ENCODE measurements at places on chromosomes 5 and 9.

DNA sequence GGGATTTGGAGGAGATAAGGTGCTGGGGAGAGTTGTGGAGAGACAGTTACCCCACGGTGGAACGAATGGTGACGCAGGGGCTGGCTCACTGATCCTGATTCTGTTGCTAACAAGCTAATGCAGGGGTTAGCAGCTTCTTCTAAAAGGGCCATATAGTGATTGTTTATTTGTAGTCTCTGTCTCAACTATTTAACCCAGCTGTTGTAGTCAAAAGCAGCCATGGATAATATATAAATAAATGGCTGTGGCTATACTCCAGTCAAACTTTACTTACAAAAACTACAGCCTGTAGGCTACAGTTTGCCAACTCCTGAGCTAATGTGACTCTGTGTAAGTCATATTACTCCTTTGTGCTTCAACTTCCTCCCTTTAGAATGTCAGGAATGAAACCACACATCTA lies 21.8 kb downstream of the STOM start:
- no peak for DNase-seq

DNA sequence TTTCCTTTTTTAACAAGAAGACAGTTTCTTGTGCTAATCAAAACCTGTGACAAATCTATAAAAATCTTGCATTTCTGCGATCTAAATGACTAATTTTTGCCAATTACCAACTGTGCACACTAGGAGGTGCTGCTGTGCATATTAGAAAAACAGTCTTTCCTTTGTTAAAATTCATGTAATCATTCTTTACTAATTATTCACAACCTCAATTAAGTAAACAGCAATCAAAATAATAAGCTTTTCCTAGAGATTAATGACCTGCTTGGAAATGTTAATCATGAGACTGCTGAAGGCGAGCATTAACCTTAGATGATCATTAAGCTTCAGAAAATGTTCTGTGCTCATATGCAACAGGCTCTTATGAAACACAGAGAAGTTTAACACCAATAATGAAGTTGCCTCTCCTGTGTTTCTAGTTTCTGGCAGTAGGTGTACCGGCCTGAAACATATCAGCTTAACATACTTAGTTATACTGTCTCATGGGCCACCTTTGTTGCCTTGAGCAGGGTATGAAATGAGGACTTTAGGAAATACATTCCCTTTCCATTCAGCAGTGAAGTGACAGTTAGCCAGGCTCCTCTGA lies 17.7 kb downstream of the RFESD start:
- DNase-seq: no peak

DNA sequence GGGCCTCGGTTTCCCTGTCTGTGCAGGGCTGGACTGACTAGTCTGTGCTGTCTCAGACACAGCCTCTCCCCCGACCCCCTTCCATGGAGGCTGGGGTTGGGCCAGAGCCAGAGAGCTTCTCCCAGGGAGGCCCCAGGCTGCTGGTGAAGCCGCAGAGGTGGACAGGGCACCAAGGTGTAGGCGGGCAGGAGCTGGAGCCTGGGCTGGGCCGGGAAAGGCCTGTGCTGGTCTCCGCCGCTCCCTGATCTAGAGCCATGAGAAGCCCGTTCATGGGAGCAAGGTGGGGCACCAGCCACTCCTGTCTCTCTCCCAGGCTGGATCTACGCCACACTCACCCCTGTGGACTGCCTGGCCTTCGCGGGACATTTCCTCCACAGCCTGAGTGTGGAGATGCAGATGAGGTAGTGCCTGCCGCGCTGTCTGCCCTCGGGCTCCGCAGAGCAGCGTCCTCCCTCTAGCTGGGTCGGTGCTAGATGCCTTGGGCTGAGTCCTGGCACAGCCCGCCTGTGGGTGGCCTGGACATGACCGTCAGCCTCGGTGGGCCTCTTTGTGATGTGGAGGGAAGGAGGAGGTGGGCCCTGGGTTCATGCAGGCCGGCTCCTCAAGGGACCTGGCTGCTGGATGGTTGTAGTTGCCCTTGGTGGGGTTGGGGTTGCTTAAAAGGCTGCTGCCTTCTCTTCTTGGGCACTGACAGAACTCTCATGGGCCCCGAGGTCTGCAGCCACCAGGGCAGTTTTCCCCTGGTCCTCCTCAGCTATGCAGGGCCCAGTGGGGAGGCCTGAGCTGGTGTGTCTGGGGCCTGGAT lies 79.4 kb downstream of the PHF2 start:
- DNase-seq: no peak

- no peak for DNase-seq
These were observed 46.8 kb downstream of the TNC start for GRCh38 chr9:115071176-115071575.

- DNase-seq: no peak
These were observed 2.6 kb upstream of the FOXB2 start for GRCh38 chr9:77016526-77017504.

DNA sequence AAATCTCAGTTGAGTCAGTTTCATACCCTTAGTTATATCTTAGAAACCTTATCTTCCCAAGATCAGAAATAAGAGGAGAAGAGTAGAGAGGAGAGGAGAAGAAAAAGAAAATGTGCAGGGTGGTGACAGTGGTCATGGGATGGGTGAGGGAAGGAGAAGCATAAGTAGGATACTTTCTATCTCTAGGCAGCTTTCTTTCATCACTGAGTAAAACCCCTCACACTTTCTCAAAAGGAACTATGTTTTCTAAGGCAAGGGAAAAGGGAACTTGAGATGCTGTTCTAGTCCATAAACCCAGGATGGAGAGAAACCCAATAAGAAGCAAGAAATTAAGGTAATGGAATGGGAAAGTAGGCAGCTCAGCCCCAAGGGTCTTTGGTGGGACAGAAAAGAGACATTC lies 225.3 kb downstream of the MCTP1 start:
- no peak for DNase-seq

All from SIG-M5 (cell line).